ENCODE measurements at places on chromosomes 11 and 22.

- no peak for DNase-seq
These were observed 1.1 kb upstream of the NECTIN1 start for GRCh38 chr11:119729951-119730613.

- DNase-seq = no peak
These were observed 9.2 kb downstream of the PRSS23 start for GRCh38 chr11:86809561-86809960.

DNA sequence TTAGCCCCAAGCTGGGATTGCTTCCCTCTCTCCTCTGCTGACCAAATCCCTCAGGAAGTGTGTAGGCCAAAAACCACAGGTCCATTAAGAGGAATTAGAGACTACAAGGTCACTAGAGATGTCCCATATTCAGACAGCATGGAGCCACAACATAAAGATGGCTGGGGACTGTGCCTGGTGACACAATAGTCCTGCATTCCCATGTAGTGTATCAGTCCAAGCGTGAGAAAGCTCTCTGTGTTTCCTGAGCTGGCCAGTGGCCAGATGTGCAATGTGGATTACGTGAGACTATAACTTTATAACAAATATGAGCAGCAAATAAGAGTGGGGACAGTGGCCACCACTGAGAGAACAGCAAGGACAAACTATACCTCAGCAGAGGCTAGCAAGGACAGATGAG is 7.6 kb upstream of the MS4A10 start:
- no peak for DNase-seq

- no peak for DNase-seq
These were observed 12.8 kb downstream of the TNRC6B start for GRCh38 chr22:40190501-40190900.

DNA sequence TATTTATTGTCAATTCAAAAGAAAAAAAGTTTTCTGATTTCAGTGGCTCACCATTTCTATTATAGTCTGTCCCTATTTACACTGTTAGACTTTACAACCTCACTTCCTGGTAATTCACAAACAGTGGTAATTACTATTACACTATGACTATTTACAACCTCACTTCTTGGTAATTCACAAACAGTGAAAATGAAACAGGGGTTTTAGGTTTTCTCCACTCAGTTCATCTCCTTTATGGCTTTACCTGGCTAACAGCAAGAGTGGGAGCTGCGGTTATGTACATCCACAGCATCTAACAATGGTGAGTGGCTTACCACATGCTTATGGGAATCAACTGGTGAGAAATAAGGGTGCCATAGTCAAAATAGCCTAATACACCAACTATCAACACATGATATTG is 166.4 kb downstream of the CASP12 start:
- no peak for DNase-seq

GRCh38 chr11:92227959-92228935 is 3.6 kb downstream of the FAT3 start:
- no peak for DNase-seq

Measured in stimulated activated CD8-positive, alpha-beta memory T cell treated with anti-CD3 and anti-CD28 coated beads, Interleukin-4, amount 100 ng/mL, for 4 hours (primary cell).